ENCODE measurements at places on chromosomes 16 and 17.

- no peak for DNase-seq
Observed at GRCh38 chr17:29645515-29646051, 22.9 kb upstream of the CORO6 start.

DNA sequence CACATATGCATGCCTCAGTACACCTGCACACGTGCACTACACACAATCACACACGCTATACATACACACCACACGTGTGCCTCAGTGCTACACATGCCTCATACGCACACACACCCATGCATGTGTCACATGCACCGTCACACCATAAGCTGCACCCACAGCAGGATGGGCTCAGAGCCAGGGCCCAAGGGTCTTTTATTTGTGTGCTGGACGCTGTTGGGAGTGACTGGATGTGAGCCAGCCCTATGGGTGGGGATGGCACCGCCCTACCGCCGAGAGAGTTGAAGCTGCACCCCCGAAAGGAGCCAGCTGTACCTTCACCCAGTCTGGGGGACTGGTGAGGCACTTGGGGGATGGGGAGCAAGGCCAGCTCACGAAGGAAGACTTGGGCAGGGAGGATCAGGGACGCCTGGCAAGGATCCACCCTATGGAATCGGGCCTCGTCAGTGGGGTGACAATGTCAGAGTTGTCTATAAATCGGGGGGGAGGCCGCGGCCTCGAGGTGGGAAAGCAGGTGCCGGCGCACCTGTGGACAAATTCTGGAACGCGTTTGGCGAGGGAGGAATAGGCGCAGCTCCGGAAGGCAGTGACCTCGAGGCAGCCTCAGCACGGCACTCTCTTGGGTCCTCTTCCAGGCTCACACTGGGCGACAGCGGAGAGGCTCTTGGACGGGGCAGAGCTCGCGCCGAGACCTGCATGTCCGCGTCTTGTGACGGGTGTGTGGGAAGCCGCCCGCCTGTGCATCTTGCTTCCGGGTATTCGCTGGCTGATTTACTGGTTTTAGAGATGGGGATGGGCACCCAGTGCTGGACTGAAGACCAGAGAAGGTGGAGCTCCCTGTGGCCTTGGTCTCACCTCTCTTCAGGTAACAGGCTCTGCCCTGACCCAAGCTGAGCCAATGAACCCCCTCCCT, 7.3 kb downstream of the RGS11 start:
- DNase-seq: no peak

DNA sequence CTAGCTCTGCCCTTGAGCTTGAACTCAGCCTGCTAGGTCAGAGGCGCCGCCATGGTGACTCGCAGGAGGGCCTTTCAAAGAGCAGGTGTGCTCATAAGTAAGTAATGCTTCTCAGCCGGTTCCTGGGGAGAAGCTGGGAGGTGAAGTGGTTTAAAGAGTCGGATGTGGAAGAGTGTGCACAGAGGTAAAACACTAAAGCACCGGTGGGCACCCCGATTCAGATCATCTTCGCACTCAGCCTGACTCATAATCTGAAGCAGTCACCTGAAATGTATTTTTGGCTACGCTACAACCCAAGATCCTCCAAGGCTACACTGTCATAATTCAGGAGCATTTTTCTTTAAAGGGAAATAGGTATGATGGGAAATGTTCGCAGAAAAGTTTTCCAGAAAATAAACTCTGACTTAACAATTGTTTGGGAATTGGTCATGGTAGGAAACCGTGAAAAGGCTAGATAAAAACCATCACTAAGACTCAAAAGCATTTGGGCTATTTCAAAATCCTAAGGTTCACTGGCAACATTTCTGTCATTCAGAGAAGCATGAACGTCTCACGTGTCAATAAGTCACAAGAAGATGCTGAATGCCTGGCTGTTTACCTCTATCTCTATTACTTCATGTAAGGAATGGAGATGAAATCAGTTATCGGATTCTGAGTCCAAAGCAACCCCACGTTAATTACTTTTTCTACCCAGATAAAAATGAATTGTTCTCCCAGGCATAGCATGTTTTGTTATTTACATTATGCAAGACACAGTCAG, 17.8 kb downstream of the CDH8 start:
- no peak for DNase-seq

DNA sequence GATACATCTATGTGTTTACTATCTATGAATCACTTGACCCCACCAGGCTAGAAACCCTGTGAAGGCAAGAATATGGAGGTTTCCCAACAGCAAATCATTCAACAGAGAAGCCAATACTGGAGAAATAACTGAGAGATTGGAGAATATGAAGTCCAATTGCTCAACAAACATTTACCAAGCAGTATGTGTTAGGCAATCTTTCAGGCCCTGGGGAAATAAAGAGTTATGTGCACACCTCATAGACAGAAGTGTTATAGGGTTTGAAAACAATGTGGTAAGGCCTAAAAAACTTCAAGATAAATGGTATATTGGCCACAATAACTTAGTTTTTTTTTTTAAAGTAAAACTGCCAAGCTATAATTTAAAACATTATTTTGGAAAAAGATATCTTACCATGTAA, 1245.8 kb downstream of the CDH11 start:
- DNase-seq: no peak

Data from iPS-NIHi11 (cell line).